ENCODE measurements at places on chromosomes 2 and 18.

DNA sequence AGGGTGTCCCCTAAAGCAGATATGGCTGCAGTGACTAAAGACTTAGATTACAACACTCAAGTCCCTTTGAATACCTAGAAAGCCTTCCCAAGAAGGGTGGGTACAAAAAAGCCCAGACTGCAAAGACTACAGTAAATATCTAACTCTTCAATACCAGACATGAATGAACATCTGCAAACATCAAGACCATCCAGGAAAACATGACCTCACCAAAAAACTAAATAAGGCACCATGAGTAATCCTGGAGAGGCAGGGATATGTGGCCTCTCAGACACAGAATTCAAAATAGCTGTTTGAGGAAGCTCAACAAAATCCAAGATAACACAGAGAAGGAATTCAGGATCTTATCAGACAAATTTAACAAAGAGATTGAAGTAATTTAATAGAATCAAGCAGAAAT lies 138.2 kb upstream of the OTOS start:
- no peak for DNase-seq

GRCh38 chr2:108916122-108916795 lies 72.8 kb downstream of the EDAR start:
- DNase-seq: no peak

DNA sequence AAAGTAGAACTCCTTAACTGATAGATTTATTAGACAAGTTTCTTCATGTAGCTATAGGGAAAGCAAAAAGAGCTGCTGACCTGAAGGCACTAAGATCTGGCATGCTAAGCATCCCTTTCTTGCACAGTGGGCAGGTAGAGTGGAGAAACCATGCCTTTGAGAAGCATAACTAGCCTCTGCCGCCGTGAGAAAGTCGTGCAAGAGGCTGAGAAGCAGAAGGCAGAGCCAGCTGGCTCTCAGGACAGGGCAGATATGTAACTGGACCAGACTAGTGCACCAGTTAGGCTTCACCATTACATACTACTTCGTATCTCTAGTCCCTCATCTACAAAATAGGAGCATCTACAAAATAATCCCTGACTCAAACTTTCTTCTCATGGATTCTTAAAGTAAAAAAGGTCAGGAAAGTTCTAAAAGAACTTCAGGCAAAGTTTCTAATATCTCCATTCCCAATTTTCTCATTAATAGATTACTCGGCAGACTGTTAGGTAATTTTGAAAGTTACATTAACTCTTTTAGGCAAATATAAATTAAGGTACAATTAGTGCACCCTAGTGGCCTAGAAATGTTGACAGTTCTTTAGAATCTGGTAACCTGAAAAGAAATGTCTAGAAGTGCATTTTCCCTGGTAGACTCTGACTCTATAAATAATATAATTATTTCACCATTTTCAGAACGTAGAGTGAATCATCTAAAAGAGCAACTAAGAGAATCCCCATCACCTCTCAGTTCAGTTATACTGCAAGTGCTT lies 10.3 kb downstream of the ERBB4 start:
- DNase-seq: no peak

DNA sequence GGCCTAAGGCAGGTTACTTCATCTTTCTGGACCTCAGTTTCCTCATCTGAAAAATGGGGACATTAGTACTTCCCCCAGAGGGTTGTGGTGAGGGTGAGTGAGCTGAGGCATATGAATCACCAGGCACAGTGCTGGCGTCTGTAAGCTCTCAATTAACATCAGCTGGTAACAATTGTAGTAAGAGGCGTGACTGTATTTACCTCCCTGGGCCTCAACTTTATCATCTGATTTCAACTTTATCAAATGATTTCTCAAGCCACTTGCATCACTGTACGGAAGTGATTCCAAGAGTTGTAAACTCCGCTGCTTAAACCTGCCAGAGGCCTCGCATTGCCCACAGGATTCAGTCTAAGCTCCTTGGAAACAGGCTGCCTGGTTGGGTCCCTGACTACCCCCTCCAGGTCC lies 53.6 kb upstream of the PKDCC start:
- no peak for DNase-seq

DNA sequence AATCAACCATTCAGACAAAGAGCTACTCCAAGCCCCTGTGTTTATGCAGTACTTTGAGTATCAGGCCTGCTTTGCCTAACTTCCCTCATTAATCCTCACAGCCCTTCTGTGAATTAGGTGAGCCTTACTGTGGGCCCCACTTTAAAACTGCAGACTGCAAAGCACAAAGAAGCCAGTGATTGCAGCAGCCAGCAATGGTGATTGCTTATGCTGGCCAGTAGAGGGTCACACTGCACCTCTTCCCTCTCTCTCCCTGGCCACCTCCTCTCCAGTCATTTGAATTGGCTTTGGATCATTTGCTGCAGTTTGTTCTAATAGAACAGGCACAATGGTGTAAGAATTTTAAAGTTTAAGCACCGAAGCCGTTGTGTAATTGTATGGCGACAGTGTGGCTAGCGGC lies 229.9 kb downstream of the AGPS start:
- peak; percentile 34 for DNase-seq

GRCh38 chr2:66000901-66001300 lies 434.0 kb upstream of the MEIS1 start:
- no peak for DNase-seq

GRCh38 chr2:3396920-3397559 lies 17.5 kb downstream of the TRAPPC12 start:
- no peak for DNase-seq

- no peak for DNase-seq
Observed at GRCh38 chr2:110167326-110168000, 37.4 kb downstream of the NPHP1 start.

GRCh38 chr2:74999468-74999867 lies 41.0 kb downstream of the POLE4 start:
- DNase-seq: no peak

- DNase-seq: no peak
Observed at GRCh38 chr2:199315299-199316179, 142.2 kb downstream of the SATB2 start.

GRCh38 chr18:3466045-3466444 lies 16.1 kb downstream of the TGIF1 start:
- no peak for DNase-seq

DNA sequence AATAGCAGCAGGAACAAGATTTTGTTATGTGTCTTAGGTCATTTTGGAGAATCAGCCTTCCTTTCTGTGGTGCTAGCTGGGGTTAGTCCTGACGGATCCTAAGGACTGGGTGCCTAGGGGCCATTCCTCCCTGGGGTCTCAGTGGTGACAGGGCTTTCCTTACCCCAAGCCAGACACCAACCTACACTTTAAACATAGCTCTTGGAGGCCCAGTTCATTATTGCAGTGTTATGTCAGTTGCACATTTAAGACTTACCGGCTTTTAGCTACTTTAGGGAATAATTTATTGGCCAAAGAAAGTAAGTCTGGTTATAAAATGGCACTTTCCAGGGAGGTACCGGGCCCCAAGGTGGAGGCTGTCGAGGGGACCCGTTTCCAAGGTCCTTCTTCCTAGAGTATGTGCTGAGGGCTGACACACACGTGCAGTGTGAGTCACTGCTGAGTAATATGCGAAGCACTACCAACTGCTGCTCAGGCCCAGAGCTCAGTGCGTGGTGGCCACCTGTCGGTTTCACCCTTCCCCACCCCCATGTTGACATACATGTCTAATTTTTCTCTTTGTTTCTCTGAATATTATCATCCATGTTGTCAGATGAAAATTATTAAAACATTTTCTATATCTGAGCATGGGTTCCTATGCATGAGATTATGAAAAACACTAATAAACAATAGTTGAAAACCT lies 37.0 kb upstream of the GRHL1 start:
- no peak for DNase-seq

- no peak for DNase-seq
Observed at GRCh38 chr2:2683606-2684224, 352.6 kb upstream of the MYT1L start.

GRCh38 chr2:199979832-199980628 lies 24.6 kb downstream of the MAIP1 start:
- DNase-seq: peak; percentile 68

DNA sequence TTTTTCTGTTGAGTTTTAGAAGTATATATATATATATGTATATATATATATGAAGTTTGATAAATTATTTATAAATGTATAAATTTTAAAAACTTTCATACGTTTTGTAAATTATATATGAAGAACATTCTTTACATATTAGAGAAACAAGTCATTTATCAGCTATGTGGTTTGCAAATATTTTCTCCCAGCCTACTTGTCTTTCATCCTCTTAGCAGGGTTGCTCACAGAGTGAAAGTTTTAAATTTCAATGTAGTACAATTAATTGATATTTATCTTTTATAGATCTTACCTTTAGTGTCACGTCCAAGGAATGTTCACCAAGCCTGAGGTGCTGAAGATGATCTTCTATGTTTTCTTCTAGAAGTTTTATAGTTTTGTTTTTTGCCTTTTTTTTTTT lies 78.3 kb upstream of the HS6ST1 start:
- DNase-seq: no peak

- DNase-seq: no peak
Observed at GRCh38 chr2:28516950-28517349, 21.1 kb downstream of the PLB1 start.

- no peak for DNase-seq
Observed at GRCh38 chr2:206820807-206821206, 55.4 kb downstream of the FASTKD2 start.

- peak; percentile 95 for DNase-seq
Observed at GRCh38 chr2:229083606-229084340, 187.3 kb downstream of the PID1 start.

- peak; percentile 95 for DNase-seq
Observed at GRCh38 chr2:172102391-172103359, at the start of gene DLX2. DLX2 (minus strand) TSS chr2:172102900; CDS start chr2:172102538, 362 bp downstream.

DNA sequence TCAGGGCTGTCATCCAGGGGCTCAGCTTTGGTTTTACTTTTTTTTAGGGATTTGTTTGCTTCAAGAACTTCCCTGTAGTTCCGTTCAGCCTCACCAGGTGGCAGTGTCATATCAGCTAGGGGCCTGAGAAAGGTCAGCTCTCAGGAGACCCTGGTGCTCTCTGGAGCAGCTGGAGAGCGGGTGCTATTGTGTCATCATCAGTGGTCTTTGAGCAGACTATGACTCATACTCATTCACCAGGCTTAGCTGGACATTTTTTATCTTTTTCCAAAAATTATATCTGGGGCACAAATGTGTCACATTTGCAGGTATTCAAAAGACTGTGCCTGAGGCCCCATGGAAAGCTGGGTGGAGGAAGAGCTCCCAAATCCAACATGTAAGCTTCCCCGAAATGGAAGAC lies 24.4 kb downstream of the ZNF892 start:
- peak; percentile 78 for DNase-seq

GRCh38 chr2:83782122-83782521 lies 677.0 kb downstream of the SUCLG1 start:
- no peak for DNase-seq

DNA sequence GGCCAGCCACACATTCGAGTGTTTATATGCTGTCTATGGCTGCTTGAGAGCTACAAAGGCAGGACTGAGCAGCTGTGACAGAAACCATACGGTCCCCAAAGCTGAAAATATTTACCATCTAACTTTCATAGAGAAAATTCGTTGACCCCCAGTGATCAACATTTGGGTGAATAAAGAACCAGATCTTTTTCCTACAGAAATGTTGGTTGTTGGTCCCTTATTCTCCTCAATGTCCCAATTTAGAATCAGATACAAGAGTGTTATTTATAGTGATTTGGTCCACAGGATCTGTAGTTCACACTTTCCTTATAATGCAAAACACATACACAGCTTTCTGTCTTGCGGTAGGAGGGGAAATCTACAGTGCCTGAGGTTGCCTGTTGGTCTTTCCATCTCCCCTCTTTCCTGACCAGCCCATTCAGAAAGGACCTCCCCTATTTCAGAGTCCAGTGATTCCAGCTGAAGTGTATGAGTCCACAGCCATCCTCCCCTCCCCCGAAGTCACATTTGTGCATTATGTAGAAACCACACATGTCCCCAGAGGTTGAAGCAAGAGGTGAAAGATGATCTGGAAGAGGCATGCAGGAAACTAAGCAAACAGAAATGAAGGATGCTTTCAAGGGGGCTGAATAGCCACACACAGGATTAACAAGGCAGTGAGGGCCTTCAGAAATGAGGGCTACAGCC lies 61.9 kb downstream of the SPRED2 start:
- DNase-seq: no peak

GRCh38 chr2:235909358-235909757 lies 258.8 kb downstream of the GBX2 start:
- DNase-seq: no peak

- no peak for DNase-seq
Observed at GRCh38 chr2:223722226-223722625, 115.2 kb downstream of the AP1S3 start.

GRCh38 chr2:240604291-240604938 lies 17.9 kb downstream of the CAPN10 start:
- no peak for DNase-seq

GRCh38 chr2:98478907-98479306 lies 34.2 kb downstream of the INPP4A start:
- DNase-seq: no peak

GRCh38 chr2:218858671-218859555 lies 692 bp upstream of the WNT6 start:
- DNase-seq: no peak

DNA sequence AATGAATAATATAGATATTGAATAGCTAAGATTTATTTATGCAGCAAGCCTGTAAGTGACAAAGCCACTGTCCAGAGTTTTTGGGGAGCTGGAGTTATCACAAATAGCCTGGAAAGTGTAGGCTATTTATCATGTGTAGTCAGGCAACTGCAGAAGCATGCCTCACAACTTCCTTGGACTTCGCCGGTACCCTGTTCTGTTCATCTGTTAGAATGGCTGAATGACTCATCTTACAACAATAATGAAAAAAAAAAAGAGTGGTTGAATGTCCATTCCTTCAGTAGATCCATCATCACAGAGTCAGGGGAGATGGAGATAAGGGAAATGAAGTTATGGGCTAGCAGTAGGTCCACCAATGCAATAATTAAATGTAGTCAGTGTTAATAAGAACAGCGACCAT lies 24.0 kb upstream of the ATP5MC3 start:
- DNase-seq: no peak

GRCh38 chr2:169683425-169684134 lies 10.6 kb downstream of the CFAP210 start:
- no peak for DNase-seq

DNA sequence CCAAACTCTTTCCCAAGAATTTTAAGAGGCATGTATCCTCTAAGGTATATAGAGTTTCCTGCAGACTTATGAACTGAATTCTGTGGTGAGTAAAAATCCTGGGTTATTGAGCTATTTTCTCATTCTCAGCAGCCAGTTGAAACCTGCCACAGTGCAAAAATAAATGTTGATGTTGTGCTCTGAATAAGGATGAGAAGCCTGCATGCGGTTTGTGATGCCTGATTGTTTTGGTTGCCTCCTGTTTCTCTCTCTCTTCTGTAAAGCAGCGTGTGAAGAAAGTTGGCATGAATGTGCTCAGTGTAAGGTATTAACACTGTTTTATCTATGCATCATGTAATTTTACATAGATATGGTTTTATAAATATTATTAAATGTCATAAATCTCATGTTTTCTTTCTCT lies 452.6 kb downstream of the CDH2 start:
- no peak for DNase-seq

- DNase-seq: no peak
Observed at GRCh38 chr2:119860924-119861323, 101.2 kb downstream of the PTPN4 start.

Measured in NCI-H1105 treated with DMSO at 0.1 percent for 48 hours (cell line).